Panc1 (cell line): ENCODE measurements at places on chromosomes 1 and 21.

DNA sequence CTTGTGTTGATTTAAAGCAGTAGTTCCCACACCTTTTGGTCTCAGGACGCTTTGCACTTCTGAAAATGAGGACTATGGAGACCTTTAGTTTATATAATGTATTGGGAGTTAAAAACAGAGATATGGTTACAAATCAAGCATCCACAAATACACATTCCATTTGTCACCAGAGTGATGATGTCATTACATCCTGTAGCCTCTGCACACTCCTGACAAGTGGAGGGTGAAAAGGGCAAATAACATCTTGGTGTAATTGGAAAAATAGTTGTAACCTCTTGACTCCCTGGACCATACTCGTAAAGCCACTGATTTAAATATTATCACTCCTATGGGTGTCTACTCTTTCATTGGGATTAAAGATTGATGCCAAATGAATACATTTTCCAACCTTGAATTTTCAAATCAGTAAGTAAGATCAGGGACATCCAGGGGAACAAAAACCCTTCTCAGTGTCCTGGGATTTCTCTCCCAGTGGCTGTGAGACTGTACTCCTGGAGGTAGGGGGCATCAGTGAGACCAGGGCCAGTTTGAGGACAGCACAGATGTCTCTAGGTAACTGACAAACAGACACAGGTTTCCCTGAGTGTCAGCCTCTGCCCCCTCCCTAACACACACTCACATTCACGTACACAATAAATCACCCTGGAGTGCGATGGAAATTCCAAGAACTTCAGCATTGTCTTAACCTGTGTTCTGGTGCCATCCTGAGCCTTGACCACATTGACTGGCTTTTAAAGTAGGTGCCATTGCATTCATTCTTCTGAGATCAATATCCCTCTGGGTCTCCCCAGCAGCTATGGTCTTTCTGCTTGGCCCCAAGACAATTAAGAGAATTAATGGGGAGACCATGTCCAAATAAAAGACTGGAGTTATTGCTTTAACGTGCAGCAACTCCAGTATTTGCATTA, 63.0 kb downstream of the NR5A2 start:
- DNase-seq, result no peak

- no peak for DNase-seq
Measured at GRCh38 chr21:26138615-26139257, 31.8 kb downstream of the APP start.

DNA sequence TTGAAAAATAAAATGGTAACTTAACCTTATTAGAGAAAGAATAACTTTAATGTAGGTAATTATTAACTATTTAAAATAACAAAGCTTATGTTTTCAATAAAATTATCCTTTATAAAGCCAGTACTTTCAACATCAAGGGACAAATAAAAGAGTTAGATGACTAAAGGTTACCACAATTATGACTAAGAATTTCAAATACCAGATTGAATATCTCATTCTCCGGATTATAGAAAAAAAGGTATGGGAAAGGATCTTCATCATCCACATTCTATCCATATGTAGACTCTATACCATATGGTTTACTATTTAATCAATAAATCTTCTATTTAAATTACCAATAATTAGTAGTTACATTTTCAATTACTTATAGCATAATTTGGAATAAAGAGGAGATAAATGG, 62.8 kb downstream of the TOR3A start:
- DNase-seq, result no peak

DNA sequence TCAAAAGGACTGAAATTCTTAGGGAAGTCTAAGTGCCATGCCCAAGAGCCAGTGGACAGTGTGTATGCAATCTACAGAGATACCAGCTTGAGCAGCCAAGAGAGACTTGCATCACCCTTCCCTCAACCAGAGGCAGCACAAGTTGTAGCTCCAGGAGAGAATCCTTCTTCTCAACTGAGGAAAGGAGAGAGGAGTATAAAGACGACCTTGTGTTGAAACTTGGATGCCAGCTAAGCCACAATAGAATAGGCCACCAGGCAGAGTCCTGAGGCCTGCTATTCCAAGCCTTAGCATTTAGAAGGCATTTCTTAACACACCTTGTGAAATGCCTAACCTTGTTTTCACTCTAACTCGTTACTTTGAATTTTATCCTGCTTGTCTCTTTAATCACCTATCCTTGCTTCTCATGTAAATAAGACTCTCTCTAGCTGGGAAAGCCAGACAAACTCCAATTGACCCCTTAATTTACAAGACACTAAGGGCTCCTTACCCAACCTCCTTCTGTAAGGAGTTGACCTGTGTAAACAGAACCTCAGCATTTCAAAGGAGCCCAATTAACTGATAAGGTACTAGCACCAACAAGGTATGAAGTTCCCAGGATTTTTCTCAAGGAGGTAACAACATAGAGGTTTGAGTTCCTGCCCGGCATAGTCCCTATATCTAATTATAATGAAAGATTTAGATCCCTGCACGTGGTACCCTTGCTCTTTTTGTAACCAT, 738.8 kb downstream of the AMY1C start:
- no peak for DNase-seq

GRCh38 chr1:112687361-112687760, 12.9 kb downstream of the MOV10 start:
- no peak for DNase-seq

DNA sequence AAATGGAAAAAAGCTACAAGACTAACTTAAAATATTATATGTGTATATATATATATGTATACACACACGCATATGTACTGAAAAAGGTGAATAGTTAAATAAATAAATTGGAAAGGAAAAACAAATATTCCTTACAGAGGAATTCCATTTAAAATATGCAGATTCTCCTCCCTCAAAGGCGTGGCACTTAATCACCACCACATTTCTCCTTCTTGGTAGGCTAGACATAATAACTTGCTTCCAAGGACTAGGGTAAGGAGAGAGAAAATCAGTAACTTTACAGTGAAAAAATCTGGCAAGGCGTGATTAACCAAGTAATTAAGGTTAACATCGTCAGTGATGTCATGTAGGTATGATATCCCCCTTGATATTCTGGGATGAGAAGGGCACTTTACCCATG, 84.0 kb upstream of the USP25 start:
- no peak for DNase-seq
